Esophagus squamous epithelium (tissue), 5 donors: ENCODE measurements at places on chromosomes 16 and 17.

GRCh38 chr16:31451681-31452351 is 7.5 kb upstream of the ARMC5 start:
- no peak for DNase-seq

DNA sequence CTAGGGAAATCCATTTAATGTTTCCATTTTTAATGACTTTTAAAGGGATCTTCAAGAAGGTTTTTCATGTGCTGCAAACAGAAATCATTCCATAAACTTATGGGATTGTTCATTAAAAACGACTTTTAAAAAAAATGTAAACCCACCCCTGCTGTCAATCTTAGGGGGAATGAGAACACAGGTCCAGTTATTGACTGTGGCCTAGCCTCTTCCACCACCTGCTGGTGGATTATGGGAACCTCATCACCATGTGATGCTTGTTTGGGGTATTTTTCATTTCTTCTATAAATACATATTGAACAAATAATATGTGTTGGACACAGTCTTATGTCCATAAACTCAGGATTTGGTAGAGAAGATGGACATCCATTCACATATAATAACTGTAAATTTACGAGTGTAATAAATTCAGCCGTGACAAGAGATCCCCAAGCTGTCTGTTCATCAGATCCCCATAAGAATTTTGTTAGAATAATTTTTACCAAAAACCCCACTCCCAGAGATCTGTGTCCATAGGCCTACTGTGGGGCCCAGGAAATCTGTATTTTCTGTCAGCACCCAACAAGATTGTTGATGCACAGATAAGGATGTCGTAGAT is 42.0 kb upstream of the TMC5 start:
- DNase-seq = no peak

GRCh38 chr17:61313461-61314326 is 85.9 kb upstream of the TBX2 start:
- DNase-seq = no peak

DNA sequence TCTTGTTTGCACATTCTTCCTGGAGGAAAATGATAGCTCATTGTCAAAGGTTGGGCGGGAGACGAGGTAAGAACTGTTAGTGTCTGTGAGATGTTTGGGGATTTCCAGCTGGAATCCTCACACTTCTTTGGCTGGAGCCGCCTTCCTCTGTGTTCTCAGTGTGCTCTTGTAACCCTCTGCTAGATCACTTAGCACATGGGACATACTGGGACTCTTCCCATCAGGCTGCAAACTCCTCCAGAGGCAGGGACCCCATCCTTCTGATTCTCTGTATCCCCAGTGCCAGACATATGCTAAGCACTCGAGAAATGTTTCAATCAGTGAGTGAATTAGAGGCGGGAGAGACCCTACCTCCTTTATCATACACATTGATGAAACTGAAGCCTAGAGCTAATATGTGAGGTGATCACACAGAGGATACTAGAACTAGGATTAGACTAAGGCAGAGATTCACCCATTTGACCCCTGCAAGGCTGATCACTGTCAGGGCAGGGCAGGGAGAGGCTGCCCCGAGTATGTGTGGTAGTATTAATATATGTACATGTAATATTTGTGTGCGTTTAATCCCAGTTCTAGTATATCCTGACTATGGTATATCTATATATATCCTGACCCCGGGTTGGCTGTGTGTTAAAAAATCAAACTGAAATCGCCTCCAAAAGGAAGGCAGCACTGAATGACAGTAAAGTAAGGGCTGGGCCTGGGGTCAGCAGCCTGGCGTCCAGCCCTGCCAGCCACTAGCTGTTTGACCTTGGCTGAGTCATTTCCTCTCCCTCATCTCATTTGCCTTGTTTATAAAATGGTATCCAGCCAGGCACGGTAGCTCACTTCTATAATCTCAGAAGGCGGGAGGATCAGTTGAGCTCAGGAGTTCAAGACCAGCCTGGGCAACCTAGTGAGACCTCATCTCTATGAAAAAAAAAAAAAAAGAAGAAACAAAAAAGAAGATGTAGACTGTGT is 75.5 kb upstream of the TBX2 start:
- no peak for DNase-seq
